ENCODE measurements at places on chromosomes 16 and 17. TPM values are rescaled to one million over a fixed set of nuclear protein-coding genes. Genes with fewer than 3 reads are reported as not detected.

GRCh38 chr16:85181739-85182129 lies 69.5 kb upstream of the CIBAR2 start:
- DNase-seq = no peak

DNA sequence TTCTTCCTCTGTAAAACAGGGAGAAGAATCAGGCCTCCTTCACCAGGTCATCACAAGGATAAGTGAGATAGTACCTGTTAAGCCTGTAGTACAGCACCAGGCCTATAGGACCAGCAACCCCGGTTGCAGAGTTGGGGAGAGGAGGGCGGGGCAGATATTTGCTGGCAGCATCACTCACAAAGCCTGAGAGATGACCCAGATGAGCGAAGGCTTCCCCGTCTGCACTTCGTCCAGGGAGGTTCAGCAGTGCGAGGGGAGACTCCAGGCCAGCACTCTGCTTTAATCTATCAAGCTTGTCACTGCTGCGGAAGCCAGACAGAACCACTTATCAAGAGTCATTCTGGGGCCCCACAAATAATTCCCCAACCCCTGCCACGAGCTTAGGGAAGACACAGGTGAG lies 15.8 kb upstream of the RBBP6 start:
- no peak for DNase-seq

Gene IRF8
- not detected for polyA plus RNA-seq

Gene CLDN7
- polyA plus RNA-seq = 2.8 TPM
